ENCODE measurements at places on chromosomes 5 and 9.
A peak's percentile ranks its signal among the peaks of the same experiment; 100 is the strongest.

- peak; percentile 39 for DNase-seq
Observed at GRCh38 chr9:6645355-6646292, at the start of gene GLDC. TSS of gene GLDC (minus strand) at chr9:6645729. CDS start at chr9:6645499, 230 bp downstream.

DNA sequence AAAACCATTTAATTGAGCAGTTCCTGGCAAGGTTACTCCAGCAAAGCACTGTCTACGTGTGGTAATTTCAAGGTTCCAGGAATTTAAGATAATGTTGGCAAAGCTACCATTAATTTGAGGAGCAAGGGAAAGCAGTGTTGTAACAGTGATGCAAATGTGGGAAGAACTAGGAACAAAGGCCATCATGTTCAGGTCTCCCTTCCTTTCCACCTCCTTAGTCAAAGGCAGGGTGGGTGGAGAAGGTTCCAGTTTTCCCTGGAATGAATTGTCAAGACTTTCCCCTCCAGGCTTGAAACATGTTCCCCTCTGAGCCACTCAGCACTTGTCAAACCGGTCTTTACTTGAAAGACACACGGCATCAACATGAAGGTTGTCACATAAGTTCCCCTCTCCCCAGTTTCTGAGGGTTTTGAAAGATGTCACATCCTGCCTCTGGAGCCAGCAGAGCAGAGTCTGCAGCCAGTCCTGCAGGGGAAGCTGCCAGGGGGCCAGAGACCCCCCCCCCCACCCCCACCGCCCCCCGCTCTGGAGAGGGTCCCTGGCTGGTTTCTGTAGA lies 226.0 kb downstream of the GAS1 start:
- DNase-seq: no peak

- no peak for DNase-seq
Observed at GRCh38 chr5:125421006-125421405, 674.6 kb upstream of the ZNF608 start.

GRCh38 chr9:123611226-123611625 lies 255.2 kb downstream of the CRB2 start:
- no peak for DNase-seq

DNA sequence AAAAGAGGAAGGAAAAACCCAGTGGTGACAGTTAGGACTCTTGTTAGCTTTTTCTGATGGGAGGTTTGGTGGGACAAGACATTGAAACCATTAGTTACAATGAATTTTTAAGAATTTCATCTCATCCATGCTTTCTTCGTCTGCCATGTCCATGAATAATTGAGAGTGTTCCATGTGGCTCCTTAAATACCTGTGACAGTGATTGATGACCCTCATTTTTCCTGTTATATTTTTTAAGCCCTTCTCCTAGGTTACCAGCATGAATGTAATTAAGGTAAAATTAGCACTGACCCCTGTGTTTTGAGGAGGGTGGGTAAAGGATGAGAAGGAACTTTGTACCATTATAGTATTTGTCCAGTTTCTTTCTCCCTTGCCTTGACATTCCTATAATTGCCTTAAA lies 23.5 kb upstream of the PHF2 start:
- DNase-seq: no peak

GRCh38 chr5:89236900-89237299 lies 353.9 kb upstream of the MEF2C start:
- DNase-seq: no peak

Data from activated B cell treated with CpG ODN at 0.5 μM for 24 hours (primary cell).